ENCODE measurements at places on chromosomes 16 and 17.

DNA sequence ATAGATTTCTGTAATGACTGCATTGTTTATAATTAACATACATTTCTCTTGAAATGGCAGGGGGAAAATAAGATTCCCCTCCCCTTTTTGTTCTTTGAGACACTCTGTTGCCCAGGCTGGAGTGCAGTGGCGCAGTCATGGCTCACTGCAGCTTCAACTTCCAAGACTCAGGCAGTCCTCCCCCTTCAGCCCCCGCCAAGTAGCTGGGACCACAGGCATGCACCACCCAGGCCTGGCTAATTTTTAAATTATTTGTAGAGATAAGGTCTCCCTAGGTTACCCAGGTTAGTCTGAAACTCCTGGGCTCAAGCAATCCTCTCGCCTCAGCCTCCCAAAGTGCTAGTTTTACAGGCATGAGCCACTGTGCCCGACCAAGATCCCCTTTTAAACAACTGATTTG, 67.7 kb downstream of the KATNIP start:
- no peak for DNase-seq

- no peak for DNase-seq
Measured at GRCh38 chr16:27779641-27780164, 229.8 kb downstream of the KATNIP start.

DNA sequence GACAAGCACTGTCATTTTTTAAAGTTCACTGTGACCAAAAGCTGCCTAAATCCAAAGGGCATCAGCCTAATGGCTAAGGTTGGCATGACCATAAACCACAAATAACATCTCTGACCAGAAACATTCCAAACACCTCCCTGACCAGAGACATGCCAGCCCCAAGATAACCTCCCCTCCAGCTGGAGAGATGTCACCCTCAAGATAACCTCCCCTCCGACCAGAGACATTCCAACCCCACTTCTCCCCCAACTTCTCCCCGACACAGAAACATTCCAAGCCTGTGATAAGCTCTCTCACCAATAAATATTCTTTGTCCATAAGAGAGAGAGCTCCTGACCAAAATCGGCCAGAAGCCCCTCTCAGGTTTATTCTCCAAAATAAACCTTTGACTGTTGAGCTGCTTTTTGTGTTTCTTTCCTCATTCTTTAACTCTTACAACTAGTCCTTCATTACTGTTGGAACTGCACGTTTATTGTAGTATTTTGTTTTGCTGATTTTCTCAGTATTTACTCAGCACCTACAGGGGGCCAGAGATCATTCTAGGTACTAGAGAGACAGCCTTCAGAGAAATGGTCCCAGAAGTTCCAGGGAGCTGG, 325.6 kb downstream of the SLC39A11 start:
- no peak for DNase-seq

GRCh38 chr16:59342669-59343068, 608.6 kb upstream of the GOT2 start:
- DNase-seq, result no peak

DNA sequence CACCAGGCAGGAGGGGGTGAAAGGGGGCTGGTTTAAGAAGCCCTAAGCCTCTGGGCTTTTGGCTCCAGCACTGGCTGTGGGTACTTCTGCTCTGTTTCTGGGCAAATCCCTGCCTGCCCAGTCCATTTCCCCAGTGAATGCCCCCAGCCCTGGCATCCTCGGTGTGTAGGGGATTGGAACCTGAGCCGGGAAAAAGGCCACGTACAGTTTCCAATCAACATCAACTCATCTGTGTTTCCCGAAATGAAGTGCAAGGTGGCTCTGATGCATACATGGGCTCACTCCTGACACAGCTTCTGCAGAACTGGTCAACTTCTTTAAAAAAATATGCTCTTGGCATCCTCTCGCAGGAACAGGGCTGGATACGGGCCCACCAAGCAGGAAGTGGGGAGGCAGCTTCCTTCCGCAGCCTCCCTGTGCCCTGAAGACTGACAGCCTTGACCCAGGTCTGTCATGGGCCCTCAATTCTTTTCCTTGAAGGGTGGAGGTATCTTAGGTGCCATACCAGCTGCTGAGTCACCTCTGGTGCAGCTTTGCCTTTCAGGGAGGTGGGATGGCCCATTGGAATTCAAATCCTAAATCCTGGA, 73.3 kb downstream of the N4BP1 start:
- DNase-seq, result no peak

DNA sequence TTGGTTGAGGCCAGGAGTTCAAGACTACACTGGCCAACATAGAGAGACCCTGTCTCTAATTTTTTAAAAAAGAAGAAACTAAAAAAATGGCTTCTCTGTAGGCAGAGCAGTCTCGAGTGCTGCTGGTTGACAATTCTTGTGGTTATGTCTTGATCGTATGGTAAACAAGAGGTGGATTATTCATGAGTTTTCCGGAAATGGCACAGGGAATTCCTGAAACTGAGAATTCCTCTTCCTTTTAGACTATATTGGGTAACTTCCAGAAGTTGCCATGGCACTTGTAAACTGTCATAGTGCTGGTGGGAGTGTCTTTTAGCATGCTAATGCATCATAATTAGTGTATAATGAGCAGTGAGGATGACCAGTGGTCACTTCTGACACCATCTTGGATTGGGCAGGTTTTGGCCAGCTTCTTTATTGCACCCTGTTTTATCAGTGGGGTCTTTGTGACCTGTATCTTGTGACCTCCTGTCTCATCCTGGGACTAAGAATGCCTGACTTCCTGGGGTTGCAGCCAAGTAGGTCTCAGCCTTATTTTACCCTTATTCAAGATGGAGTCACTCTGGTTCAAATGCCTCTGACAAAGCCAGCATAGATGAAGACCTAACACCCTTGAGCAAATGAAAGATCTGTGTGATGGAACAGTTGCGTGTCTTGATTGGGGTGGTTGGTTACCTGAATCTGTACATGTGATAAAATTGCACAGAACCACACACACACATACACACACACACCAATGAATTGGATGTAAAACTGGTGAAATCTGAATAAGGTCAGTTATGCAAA, 30.2 kb downstream of the BMERB1 start:
- DNase-seq, result no peak

- no peak for DNase-seq
Measured at GRCh38 chr17:78658281-78658785, 81.1 kb upstream of the DNAH17 start.

DNA sequence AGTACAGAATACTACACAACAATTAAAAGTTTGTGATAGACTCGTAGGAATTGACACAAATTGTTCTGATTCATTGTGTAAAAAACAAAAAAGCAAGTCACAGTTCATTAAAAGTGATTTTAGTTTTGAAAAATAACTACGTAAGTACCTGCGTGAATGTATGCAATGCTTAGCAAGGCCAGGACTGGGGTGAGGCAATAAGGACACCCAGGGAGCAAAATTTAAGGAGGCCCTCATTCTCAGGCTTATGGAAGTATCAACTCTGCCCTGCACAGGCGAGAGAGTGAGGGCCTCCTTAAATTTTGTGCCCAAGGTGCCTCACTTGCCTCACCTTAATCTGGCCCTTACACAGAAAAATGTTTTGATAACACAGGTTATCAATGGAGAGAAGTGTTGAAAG, 31.4 kb downstream of the NOG start:
- DNase-seq, result no peak

- DNase-seq, result no peak
Measured at GRCh38 chr17:13194887-13195286, 177.1 kb upstream of the ELAC2 start.

- peak; percentile 12 for DNase-seq
Measured at GRCh38 chr17:14942526-14943190, 322.5 kb downstream of the PMP22 start.

GRCh38 chr17:27980043-27980442, 62.4 kb upstream of the NLK start:
- peak; percentile 88 for DNase-seq

GRCh38 chr17:13346081-13346533, 255.6 kb downstream of the HS3ST3A1 start:
- DNase-seq, result peak; percentile 14
